ENCODE measurements at places on chromosomes 1 and 21. TPM values are rescaled to one million over a fixed set of nuclear protein-coding genes. Genes with fewer than 3 reads are reported as not detected.
A peak's percentile ranks its signal among the peaks of the same experiment; 100 is the strongest.

- peak; percentile 86 for DNase-seq
Measured at GRCh38 chr1:109776911-109777310, 13.2 kb upstream of the EPS8L3 start.

GRCh38 chr1:154481053-154481452, 21.0 kb upstream of the TDRD10 start:
- no peak for DNase-seq

DNA sequence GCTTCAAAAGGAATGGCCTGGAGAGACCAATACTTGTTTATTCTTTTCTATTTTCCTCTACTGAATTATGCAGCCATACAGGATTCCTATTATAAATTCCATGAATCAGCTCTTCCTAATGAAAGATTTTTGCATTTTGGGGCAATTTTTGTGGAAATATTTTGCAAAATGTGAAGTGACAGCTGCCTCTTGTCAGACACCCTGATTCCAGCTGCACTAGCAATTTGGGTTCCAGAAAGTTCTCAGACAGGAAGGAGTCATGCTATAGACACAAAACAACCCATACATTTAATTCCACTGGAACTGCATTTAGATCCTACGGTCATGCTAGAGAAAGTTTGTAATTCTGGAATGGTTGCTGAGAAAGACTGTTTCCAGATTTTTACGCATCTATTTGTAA, 119.5 kb downstream of the XCL2 start:
- no peak for DNase-seq

GRCh38 chr1:48196237-48196636, 26.3 kb upstream of the SLC5A9 start:
- DNase-seq, result no peak

DNA sequence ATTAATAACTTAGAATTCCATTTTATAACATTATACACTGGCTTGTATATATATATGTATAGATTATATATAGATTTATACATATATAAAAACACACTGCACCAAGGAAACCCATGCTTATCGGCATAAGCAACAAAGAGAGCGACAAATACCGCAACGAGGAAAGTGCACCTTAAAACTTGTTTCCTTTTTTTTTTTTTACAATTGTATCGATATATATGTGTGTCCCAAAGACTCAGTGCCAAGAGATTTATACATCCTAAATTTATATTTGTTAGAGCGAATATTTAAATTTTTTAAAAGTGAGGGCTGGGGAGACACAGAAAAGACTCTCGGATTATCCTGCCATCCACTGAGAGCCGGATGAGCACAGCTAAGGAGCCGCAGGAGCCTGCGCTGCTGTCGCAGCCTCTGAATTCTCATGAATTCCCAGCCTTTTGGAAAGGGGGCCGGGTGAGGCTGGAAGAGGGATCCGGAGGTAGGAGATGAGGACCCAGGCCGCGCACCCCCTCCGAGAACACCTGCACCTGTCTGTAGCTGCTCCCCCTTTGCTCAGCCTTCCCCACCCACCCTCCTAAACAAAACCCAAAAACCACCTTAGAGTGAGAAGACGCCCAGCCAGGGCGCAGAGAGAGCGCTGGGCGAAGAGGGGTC, 5.2 kb downstream of the DMRTA2 start:
- no peak for DNase-seq

DNA sequence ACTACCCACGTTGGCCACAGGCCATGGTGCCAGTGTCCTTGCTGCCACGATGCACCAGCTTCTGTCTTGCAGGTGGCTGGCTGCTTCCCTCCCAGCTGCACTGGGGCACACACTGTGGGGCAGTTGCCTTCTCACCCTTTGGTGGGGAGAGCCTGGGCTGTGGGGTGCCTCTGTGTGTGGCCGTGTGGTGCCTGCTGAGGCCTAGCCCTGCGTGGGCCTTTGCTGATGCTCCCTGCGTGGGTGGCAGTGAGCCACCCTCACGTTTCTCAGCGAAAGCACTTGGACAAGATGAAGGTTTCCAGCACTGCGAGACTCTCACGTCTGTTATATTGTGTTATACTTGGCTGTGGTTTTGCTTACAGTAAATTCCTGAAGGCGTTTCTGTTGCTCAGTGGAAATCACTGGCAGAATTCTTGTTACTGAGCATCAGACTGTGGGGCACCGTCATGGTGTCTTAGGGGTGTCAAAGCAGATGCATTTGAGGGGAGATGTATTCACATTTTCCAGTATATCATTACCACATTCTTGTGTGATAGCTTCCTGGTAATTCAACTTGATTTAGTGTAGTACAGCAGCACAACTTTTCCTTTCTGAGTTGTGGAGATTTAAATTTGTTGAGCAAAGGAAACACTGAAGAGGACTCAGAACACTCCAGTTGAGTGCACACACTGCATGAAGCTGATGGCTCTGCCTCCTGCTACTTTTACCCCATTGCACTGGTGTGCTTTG, 124.7 kb downstream of the PCBP3 start:
- peak; percentile 54 for DNase-seq

- no peak for DNase-seq
Measured at GRCh38 chr1:26856181-26856580, 6.8 kb upstream of the SFN start.

TMEM125 gene
- total RNA-seq, result not detected
